PC-3 (cell line): ENCODE measurements at places on chromosomes 2 and 18. TPM values are rescaled to one million over a fixed set of nuclear protein-coding genes. Genes with fewer than 3 reads are reported as not detected.

Gene ABCG5
- not detected in 2 replicates for total RNA-seq

DNA sequence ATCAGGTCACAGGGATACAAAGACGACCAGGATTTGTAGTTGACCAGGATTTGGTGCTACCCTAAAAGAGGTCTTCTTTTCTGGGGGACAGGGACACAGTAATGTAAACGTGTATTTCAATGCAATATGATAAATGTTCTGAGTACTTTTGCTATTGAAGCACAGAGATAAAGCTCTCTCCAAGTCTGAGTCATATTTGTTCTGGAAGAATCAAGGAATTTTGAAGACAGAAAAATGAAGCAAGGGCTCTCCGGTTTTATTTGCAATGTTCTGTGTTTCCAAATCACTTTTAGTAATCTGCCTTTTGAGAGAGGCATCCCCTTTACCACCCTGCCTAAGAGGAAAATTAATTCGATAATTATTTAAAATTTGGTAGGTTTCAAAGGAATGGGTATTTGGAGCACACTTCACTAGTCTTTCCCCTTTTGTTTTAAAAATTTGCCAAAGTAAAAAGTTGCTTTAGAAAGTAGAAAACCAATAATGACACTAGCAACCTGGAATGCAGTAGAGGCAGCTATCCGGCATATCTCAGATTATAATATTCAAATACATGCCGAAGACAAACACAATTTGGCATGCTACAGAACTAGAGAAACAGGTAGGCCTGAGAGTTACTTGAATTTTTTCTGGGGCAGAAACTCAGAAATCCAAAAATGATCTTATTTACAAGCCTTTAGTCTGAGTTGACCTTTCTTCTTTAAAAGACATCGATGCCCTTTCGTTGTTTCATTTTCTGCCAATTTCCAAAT lies 82.7 kb downstream of the MREG start:
- H3K27me3 ChIP-seq, result no peaks in the 10 kb centered on the region
- H3K4me1 ChIP-seq, result peaks cover 49% of the 10 kb centered on the region
- DNase-seq, result peak; percentile 77
- H3K36me3 ChIP-seq, result no peaks in the 10 kb centered on the region
- H3K27ac ChIP-seq, result peak overlapping the region; percentile 65

DNA sequence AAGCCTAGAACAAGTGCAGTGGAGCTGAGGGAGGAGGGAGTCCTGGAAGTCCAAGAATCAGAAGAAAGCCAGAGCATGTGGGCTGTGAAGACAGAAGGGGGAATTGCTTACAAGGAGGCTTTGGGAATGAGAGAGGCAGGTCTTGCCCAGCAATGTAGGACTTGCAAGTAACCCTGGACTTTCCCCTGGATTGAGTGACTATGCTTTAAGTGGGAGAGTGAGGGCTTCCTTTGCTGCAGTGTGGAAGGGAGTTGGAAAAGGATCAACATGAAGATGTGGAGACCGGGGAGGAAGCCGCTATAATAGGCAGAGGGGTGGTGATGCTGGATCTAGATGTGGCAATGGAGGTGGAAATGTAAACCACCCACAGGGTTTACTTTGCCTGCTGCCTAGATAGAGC lies 13.8 kb upstream of the SCYGR1 start:
- H3K4me3 ChIP-seq, result no peak overlapping the region
- no peaks in the 10 kb centered on the region for H3K36me3 ChIP-seq
- no peaks in the 10 kb centered on the region for H3K27me3 ChIP-seq

DNA sequence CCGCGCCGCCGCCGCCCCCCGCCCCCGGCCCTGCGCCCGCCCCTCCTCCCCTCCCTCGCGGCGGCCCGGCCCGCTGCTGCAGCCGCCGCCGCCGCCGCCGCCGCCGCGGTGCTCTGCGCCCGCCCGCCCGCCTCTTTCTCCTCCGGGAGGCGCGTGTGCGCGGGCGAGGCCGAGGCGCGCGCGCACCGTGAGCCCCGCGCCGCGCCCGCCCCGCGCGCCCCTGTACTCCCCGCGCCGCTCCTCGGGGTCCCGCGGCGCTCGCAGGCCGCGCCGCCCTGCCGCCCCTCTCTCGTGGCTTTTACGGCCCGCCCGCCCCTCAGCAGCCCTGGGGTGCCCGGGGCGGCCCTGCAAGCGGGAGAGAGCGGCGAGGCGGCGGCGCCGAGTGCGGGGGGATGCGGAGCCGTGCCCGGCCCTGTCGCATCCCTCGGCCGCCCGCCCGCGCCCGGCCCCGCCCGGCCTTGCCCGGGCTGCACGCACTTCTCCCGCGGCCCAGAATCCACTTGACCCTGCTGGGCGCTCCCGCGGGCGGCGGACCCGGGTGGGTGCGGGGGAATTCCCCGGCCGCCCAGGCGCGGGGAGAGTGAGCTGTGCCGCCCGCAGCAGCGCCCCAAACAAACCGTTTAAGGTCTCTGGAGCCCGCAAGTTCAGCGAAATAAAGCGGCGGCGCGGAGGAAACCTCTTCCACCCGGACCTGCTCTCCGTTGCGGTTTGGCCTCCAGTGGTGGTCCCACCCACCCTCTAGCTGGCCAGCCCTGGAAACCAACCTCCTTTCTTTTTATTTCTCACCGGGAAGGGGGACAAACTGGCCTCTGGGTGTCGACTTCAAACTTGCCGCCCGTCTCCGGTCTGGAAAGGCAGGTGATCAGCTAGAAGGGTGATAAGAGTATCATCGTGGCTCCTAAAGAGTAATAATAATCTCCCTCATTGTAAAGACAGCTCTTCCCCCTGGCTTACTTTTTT lies 37.4 kb downstream of the AFF3 start:
- no peaks in the 10 kb centered on the region for H3K4me1 ChIP-seq
- no peak overlapping the region for H3K27ac ChIP-seq
- peaks cover 43% of the 10 kb centered on the region for H3K27me3 ChIP-seq
- H3K36me3 ChIP-seq, result no peaks in the 10 kb centered on the region
- H3K4me3 ChIP-seq, result peak overlapping the region; percentile 62
- DNase-seq, result no peak
